Activated naive CD4-positive, alpha-beta T cell treated with anti-CD3 and anti-CD28 coated beads, Interleukin-2, amount 50 U/mL, for 72 hours (primary cell): ENCODE measurements at places on chromosomes 2 and 18.

GRCh38 chr2:31317396-31317795 lies 83.4 kb downstream of the EHD3 start:
- DNase-seq: no peak

DNA sequence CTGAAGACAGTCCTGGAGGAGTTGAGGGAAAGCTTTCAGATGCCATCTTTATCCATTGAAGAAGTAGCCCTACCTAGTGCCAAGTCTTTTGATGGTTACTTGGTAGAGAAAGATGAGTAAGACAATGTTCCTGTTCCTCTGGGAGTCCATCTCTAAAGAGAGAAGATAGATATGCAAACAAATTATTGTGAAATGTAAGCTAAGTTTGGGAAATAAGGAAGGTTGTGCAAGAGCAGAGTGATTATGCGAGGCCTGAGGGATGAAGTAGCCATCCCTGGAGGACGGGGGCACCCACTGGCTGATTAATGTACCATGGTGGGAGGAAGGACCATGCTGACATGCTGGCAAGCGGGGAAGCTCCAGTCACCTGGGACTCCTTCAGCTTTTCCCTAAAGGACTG lies 994 bp upstream of the DTNA start:
- no peak for DNase-seq

- DNase-seq: no peak
Measured at GRCh38 chr2:23454501-23455120, 69.6 kb downstream of the KLHL29 start.

DNA sequence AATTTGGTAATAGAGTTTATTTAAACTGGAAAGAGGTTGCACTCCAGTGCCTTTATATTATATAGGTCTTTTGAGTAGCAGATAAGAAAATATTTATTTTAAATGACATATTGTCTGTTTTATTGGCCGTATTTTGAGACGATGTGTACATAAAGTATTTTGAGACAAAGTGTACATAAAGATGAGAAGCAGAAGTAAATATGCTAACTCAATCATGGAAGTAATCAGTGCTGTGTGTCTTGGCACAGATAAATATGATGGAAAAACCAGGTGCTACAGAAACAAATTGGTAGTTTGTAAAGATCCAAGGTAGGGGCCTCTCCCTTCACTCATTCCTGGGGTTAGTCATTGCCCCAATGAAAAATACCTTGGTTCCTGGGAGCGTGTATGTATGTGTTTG lies 382.9 kb downstream of the DSEL start:
- DNase-seq: no peak

- no peak for DNase-seq
Measured at GRCh38 chr2:11942178-11942569, 195.7 kb downstream of the LPIN1 start.

DNA sequence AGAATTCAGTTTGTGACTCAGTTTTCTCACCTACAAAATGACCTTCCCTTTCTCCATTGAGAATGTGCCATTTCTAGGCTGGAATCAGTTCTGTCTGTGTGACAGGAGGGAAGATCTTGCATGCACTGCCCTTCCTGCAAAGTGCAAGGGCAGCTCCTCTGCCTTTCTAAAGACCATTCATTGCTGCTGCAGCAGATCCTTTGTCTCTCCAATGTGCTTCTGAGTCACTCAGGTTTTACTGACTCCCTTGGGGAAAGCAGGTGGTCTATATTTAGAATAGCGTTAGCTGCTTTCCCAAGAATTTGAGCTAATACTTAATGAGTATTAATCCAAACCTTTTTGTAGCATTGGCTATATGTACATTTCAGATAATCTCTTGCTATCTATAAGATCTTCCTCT lies 62.5 kb downstream of the DAW1 start:
- no peak for DNase-seq

DNA sequence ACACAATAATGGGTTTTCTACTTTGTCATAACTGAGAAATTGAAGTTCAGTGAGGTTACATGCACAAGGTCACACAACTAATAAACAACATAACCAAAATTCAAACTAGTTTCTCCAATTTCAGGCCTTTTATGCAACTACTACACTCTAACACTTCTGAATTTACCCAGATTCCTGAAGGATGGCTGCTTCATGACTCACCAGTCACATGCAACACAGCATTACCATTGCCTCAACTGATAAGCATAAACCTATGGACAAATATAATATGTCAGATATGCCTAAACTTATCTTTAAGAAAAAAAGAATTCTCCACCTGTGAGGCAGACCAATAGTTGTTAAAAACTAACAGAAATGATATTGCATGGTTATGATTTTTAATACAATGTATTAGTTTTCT lies 586.5 kb upstream of the SLC8A1 start:
- no peak for DNase-seq

DNA sequence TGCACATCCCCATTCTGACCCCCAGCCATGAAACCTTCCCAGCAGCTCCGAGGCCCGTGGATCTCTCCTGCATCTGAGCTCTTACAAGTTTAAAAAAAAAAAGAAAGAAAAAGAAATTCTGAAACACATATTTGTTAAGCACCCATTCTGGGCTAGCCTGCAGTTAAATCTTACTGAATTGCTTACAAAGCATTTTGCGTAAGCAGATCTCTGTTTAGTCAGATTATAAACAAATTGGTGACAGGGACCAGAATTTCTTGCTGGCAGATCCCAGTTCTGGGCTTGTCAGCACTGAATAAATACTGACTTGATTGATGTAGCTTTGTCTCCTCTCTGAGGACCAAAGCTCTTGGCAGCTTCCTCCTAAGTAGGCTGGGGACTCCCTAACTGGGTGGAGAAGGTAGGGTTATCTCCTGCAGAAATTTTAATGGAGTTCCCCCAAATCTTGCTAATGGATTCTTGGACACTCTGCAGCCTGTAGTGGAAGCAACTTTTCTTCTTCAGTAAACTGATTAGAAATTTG lies 160.9 kb downstream of the MIB1 start:
- no peak for DNase-seq

GRCh38 chr18:76827205-76828200 lies 5.1 kb downstream of the ZNF236 start:
- DNase-seq: no peak

DNA sequence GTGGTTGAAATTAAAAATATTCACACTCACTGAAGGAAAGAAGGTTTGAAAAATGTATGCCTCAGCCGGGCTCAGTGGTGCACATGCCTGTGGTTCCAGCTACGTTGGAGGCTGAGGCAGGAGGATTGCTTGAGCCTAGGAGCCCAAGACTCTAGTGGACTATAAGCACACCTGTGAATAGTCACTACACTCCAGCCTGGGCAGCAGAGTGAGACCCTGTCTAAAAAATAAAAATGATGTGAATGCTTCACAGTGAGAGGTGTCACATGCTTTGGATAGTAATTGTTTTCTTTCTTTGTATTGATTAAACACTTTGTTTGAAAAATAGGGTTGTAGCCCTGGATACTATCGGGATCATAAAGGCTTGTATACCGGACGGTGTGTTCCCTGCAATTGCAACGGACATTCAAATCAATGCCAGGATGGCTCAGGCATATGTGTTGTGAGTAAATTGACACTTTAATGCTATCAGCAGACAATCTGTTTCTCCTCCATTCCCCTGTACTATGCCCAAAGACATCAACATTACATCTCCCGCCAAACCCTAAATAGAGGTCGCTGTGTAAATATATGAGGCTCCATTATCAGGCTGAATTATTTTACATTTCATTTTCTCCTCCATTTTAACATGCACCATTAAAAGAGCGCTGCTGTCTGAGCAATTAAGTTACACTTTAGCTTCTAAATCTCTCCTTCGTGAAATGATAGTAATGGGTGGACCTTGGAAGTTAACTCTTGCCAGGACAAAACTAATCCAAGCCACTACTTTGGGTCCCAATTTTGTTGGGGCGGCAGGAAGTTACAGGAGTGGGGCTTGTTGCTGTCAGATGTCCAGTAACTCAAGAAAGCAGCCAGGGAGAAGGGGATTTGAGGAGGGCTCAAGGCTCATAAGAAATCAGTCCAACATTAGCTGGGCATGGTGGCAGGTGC lies 138.3 kb upstream of the TTC39C start:
- no peak for DNase-seq

- no peak for DNase-seq
Measured at GRCh38 chr2:64887565-64887964, 101.6 kb upstream of the SLC1A4 start.

DNA sequence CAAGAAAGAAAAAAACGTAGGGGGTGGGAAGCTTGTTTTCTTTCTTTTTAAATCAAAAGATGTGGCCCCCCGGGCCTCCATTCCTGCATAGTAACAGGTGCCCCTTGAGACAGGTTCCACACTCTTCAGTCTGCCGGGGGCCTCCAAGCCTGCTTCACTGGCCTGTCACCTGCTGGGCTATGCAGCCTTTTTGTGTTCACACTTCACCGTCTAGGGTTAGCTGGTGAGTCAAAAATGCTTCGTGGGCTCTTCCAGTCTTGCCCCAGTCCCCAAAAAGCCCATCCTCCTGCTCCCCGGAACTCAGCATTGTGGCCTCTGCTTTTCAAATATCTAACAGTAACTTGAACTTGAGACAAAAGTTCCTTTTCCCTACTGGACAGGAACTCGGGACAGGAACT lies 67.9 kb downstream of the POLR1A start:
- no peak for DNase-seq

GRCh38 chr2:226583715-226584114 lies 215.9 kb downstream of the IRS1 start:
- no peak for DNase-seq

- peak; percentile 74 for DNase-seq
Measured at GRCh38 chr2:42493468-42494354, at the start of gene KCNG3. Gene KCNG3, minus strand, starts transcription at chr2:42493982. Its CDS starts 481 bp downstream, at chr2:42493501.

DNA sequence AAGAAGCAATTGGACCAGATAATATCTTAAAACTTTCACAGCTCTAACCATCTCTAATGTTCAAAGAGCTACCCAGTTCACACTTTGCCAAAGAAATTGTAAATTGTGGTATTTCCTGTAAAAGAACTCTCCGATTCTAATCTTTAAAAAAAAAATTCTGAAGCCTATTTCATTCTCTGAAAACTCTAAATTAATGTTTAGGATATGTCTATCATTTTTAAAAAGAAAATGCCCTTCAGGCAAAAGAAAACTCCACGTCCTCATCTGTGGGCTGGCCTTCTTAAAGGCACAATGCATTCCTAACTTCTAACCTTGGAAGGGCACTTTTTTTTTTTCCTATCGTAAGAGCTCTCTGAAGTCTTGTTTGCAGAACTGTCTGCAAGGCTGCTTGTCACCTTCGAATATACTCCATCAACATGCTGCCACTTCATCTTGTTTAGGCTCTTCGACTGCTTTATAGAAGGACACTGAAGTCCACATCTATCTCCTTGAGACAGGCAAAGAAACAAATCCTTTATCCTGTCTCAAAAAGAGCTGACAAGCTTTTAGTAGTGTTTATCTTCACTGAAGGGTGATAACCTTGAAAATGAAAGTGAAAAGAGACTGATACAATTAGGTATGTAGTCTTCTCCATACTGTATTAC lies 124.3 kb upstream of the SLC39A10 start:
- no peak for DNase-seq

GRCh38 chr2:112195950-112196349 lies 57.8 kb downstream of the FBLN7 start:
- no peak for DNase-seq

DNA sequence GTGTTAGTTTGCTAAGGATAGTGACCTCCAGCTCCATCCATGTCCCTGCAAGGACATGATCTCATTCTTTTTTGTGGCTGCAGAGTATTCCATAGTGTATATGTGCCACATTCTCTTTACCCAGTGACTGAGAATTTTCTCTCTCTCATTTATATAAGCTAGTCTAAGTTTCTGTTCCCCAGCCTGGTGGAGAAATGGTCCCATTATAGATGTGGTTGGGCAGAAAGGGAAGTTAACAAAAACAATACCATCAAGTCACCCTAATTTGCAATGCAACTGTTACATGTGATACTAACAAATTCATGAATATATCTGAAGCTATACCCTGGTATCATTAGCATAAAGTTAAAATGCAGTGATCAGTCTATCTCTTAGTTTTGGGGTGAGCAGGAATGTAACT lies 54.0 kb downstream of the DNER start:
- DNase-seq: no peak

- DNase-seq: no peak
Measured at GRCh38 chr2:141380008-141380979, 750.5 kb downstream of the LRP1B start.

DNA sequence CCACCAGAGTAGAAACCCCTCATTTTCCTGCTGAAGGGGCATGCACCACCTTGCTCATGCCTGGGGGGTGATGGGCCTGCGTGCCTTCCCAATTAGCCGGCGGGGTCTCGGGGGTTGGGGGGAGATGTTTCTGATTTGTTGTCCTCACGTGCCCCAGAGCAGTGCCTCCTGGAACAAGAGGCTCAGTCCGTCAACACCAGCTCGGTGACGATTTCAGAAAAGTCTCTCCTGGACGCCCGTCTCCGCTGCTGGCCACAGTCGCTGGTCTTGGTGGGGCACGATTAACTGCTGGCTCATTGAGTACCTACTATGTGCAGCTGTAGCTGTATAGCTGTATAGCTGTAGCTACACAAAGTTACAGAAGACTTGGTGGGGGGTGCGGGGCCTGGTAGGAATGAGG lies 4.4 kb downstream of the ACKR3 start:
- DNase-seq: no peak

- no peak for DNase-seq
Measured at GRCh38 chr2:161101406-161101805, 58.8 kb upstream of the TANK start.

DNA sequence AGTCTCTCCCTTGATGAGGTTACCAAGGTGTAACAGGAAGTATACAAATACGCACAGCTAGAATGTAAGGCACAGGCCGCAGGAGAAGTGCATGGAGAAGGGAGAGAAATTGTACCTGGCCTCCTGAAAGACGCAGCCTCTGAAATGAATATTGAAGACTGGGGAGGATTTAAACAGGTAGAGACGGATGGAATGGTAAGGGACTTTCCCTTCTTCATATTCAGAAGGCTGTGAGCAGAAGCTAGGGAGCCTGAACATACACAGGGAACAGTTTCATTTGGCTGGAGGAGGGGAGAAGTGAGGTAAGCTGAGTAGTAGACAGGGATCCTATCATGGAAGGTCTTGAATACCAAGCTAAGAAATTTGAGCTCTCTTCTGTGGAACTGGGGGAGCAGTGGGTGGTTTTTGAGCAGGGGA lies 112.7 kb downstream of the ANKRD44 start:
- DNase-seq: no peak

- DNase-seq: no peak
Measured at GRCh38 chr18:53909668-53910067, 314.8 kb downstream of the MBD2 start.

DNA sequence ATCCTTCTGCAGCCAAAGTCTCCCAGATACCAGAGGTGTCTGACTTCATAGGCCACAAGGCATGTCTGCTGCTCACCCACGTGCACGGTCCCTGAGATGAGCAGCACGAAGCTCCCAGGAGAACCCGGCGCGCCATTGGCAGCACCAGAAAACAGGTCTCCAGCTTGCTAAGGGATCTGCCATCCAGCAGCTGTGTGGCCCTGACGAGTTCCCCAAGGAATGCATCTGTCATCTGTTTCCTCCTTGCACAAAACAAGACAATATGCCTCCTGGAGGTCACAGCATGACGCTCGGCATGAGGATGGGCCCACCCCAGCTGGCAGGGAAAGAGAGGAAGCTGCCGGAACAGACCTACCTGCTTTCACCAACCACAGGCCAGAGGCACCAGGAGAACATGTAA lies 29.2 kb downstream of the HS6ST1 start:
- DNase-seq: no peak
